Activated T-cell treated with anti-CD3 and anti-CD28 coated beads, Interleukin-2, amount 50 U/mL, for 72 hours (primary cell): ENCODE measurements at places on chromosomes 2 and 18. TPM values are rescaled to one million over a fixed set of nuclear protein-coding genes. Genes with fewer than 3 reads are reported as not detected.

GRCh38 chr2:198098918-198099317 lies 294.5 kb downstream of the PLCL1 start:
- DNase-seq, result no peak

DNA sequence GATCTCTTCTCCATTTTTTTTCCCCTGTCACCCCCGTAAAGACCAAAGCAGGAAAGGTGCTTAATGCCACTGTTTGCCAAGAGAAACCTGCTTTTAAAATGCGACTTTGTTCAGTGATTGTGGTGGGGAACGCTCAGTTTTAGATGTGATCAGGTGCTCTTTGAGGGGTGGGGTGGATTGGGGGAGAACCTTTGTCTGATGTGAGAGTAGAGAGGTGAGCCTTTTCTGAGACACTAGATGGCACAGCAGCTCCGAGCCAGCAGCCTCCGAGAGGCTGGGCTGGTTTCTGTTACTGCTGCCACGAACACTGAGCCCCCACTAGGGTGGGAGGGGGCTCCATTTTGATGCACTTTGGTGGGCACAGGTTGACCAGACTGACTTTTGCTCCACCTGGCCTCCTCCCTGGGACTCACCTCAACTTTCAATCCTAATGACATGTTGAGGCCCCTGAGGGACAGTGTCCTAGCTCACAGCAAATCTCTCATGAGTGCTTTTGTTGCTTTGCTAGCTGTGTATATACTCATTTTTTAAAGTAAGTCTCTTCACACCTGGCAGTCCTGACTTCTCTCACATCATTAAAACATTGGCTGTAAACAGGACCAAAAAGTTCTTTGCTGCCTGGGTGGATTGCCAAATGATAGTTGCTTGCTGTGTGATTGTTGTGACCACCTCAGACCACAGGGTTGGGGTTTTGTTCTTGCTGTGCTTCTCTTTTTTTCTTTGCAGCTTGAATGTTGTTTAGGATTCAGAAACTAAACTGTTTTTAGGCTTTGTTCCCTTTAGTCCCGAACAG lies 98.2 kb upstream of the MAP3K20 start:
- DNase-seq, result peak; percentile 27

- DNase-seq, result no peak
Measured at GRCh38 chr2:128456281-128456680, 137.6 kb upstream of the HS6ST1 start.

- no peak for DNase-seq
Measured at GRCh38 chr18:5488844-5489243, 55.0 kb downstream of the EPB41L3 start.

- DNase-seq, result no peak
Measured at GRCh38 chr2:136167721-136168475, 49.9 kb upstream of the CXCR4 start.

DNA sequence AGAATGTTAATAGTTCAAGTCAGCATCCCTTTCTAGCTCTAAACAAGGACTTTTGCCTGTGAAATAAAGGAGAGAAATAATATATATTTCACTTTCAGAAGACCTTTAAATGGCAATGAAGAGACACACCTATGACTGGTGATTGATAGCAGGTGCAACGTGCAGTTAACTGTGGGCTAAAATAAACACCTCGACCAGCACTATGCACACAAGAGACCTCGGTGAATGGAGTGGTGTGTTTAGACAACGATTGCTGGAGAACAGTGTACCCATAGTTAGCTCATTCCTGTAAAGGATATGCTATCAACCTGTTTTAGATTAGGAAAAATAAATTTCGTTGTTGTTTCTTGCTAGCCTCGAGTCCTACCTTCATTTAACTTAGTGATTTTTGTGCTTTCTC lies 143.4 kb downstream of the NR4A2 start:
- no peak for DNase-seq

DNA sequence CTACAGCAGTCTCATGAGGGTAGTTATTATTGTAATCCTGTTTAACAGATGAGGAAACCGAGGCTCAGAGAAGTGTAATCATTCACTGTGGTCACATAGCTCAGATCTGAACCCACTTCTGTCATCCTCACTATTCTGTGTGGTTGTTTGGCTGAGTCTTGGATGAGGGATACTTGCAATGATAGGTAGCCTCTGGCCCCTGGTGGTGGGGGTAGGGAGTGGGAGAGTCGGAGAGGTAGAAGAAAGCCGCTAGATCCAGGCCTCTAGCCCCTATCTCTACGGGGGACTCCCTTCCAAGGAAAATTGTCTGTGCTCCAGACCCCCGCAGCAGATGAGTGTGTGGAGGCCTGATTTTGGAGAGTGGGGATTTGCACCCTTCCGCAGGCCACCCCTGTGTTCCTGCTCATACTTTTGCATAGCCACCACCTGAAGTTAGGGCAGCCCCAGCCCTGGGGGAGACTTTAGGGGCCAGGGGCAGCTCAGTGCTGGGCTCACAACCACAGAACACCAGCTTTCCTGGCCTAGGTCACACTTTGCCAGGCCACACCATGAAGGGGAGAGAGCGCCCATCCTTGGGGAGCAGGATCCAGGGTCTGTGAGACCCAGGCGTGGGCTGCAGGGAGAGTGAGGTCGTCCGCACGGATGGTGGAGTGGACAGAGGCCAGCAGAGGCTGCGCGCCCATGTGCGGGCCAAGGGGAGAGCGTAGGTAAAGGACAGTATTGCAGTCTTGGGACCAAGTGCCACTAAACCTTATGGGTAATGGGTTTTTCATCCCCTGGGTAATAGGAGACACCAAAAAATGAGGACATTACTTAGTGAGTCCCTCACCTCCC lies 148.2 kb downstream of the GLI2 start:
- DNase-seq, result no peak

GRCh38 chr2:11933854-11934253 lies 187.4 kb downstream of the LPIN1 start:
- DNase-seq, result no peak

DNA sequence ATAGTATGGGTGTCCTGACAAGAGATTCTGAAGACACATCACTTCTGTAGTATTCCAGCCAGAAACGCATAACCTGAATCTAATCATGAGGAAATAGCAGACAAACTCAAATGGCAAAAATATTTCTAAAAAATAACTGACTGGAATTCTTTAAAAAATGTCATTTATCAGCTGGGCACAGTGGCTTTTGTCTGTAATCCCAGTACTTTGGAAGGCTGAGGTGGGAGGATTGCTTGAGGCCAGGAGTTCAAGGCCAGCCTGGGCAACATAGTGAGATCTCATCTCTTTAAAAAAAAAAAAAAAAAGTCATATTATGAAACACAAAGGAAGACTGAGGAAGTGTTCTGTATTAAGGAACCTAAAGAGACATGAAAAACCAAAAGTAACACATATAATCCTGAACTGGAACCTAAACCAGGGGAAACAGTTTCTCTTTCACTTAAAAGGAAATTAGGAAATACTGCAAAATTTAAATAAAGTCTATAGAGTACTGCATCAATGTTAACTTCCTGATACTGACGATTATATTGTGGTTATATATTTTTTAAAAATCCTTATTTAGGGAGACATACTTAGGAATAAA lies 29.9 kb downstream of the SESTD1 start:
- no peak for DNase-seq

- no peak for DNase-seq
Measured at GRCh38 chr2:204027091-204027490, 90.5 kb downstream of the ICOS start.

GRCh38 chr2:74099835-74100234 lies 47.9 kb downstream of the BOLA3 start:
- DNase-seq, result no peak

GRCh38 chr2:2123238-2123637 lies 207.8 kb downstream of the MYT1L start:
- DNase-seq, result no peak

- no peak for DNase-seq
Measured at GRCh38 chr2:187438455-187438854, 9.6 kb downstream of the CALCRL start.

DNA sequence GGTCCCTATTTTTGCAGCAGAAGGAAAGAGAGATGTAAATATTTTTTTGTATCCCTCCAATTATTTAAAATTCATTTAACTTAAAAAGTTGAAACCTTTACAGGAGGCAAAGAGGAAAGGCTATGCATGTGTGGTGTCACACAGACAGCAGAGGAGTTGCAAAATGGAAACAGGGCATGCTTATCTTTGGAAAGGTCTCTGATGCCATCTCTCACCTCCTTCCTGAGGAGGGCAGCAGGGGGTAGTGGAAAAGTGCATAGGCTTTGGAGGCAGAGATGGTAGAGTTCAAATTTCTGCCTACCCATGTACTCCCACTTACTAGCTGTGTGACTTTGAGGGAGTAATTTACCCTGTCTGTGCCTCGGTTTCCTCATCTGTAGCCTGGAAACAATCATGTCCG lies 99.6 kb upstream of the MCFD2 start:
- DNase-seq, result no peak

GRCh38 chr18:62445386-62445917 lies 77.4 kb upstream of the ZCCHC2 start:
- peak; percentile 34 for DNase-seq

GRCh38 chr2:182831101-182831500 lies 35.3 kb downstream of the FRZB start:
- no peak for DNase-seq

GRCh38 chr2:182078988-182079602 lies 93.4 kb downstream of the PPP1R1C start:
- DNase-seq, result no peak

DNA sequence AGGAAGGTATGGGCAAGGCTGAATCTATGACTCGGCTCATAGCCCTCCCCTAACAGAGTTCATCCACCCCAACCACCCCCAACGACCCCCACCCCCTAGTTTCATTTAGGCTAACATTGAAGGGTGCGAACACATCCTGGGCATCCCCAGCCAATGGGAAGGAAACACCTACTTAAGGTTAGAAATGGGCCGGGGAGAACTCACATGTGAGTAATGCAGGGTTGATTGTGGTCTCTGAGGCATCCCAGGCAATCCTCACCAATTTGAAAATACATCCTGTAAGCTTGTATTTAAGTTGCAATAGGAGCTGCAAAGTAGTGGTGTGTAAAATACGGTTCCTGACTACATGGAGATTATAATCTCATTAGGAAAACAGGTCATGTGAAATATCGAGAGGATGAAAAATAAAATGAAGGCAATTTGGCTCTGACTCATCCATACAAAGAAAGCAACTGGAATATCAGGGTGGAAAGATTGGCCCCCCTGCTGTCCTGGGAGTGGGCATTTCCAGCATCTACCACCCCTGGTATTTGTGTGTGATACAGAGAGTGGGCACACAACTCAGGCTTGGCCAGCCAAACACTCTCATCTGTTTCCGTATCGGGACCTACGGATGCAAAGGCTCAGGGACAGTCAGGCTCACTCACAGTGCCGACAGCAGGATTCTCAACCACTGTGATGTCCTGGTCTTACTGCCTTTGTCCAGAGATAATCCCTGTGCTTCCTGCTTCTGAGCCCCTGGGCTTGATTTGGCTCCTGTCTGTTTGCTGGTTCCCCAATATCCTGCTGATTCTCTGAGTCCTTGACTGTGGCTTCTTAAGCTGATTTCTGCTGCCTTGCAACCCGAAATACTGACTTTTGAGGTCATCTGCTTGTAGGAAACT lies 90.0 kb upstream of the NCKAP5 start:
- no peak for DNase-seq

DNA sequence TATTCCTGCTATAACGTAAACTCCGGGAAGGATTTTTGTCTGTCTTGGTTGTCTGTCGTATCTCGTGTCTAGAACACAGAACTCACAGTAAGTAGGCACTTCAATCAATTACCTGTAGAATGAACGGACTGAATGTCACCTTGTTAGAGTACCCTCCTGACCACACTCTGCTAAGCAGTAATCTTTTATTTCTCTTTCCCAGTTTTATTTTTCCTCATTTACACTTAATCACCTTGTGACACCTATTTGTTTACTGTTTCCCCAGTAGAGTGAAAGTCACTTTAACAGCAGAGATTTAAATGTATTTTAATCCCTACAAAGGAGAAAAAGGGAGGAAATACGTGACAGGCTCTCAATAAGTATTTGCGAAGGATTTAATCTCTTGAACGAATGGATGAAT lies 514 bp upstream of the EPB41L5 start:
- DNase-seq, result no peak

DNA sequence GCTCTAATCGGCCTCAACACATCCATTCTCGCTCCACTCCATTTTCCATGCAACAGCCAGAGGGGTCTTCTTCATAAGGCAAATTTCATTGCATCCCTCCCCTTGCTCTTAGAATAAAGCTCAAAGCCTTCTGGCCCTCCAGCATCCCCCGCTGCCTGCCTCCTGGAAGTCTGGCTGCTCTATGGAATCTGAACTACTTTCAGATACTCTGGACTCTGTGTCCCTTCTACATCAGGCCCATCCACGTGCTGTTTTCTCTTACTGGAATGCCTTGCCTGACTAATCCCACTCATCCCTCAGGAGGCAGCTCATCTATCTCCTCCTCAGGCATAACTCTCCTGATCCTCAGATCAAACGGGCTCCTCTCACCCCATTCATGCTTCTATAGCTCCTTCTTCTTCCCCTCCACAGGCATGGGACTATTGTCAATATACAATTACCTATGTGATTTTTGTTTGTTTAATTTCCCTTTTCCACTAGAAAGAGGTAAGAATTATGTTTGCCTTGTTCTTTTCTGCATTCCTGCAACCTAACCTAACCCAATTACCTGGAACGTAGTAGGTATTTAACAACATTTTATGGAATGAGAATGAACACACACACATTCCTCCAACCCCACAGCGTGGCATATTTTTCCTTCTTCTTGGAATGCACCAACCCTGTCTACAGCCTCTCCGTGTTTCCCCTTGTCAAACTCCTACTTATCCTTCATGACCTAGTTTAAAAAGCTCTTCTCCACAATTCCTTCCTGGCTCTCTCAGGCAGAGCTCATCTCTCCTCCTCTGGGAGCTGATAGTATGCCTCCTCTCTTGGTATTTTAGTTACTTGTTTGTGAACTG lies 49.5 kb downstream of the LBH start:
- DNase-seq, result no peak

- no peak for DNase-seq
Measured at GRCh38 chr2:217058791-217059755, 199.2 kb upstream of the TNP1 start.

DNA sequence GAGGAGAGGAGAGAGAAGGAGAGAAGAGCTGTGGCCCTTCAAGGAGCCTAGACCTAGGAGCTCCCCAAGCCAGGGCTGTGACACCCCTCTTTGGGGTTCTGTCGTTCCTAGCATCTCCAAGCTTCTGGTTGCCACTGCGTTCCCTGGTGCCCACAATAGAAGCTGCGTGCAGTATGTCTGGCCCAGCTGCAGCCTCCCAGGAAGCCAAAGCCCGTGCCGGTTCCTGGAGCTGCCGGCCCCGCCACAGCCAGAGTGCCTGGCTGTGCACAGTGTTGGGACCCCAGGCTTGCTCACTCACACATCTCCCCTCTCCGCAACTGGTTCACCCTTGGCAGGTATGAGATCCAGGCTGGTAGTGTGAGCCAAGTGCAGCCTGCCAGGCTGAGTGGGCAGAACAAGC lies 367.7 kb upstream of the MC4R start:
- DNase-seq, result no peak

DUSP2 gene
- total RNA-seq, result 388 TPM

UGT1A10 gene
- total RNA-seq, result not detected

MAP2 gene
- total RNA-seq, result 0.97 TPM

CEP192 gene
- 36.6 TPM for total RNA-seq

ADRA2B gene
- 1.7 TPM for total RNA-seq

UPP2 gene
- not detected for total RNA-seq

SRD5A2 gene
- not detected for total RNA-seq

GREB1 gene
- 2.2 TPM for total RNA-seq

ANKRD62 gene
- total RNA-seq, result not detected
